ENCODE measurements at places on chromosomes 4 and X.

GRCh38 chr4:38948551-38948950 lies 80.9 kb downstream of the FAM114A1 start:
- no peak for DNase-seq

DNA sequence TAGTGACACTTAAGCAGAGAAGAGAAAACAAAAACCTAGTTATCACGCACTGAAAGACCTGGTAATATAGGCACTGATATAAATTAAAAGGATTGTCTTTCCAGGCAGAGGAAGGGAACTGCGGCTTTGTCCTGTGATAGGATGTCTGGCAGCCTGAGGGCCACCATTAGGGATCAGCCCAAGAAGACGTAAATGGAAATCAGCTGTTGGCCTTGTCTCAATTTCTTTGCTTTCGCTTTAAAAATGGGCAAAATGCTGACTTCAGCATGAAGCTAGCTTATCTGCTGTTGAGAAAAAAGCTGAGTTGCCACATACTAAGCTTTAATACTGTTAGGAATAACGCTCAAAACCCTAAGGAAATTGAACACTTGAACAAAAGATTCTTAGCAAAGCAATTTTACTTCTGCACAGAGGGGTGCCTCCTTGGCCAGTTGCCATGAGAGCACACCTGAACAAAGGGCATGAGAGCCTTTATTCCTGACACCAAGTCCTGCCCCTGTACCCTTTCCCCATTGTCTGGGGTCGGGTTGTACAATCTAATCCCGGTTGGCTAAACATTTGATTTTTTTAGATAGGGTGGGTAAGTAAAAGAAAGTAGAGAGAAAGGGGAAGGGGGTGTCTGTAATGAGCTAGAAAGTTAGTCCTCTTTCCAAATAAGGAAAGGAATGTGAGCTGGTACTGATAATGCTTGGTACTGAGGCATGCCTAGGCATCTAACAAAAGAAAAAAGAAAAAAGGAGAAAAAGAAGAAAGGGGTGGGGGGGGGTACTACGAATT lies 85.1 kb upstream of the UCP1 start:
- peak; percentile 42 for DNase-seq

- no peak for DNase-seq
Measured at GRCh38 chr4:33746979-33747378, 2497.3 kb downstream of the ARAP2 start.

GRCh38 chr4:15293711-15294110 lies 134.1 kb upstream of the C1QTNF7 start:
- DNase-seq = no peak

- DNase-seq = no peak
Measured at GRCh38 chr4:133596459-133596858, 447.4 kb downstream of the PCDH10 start.

DNA sequence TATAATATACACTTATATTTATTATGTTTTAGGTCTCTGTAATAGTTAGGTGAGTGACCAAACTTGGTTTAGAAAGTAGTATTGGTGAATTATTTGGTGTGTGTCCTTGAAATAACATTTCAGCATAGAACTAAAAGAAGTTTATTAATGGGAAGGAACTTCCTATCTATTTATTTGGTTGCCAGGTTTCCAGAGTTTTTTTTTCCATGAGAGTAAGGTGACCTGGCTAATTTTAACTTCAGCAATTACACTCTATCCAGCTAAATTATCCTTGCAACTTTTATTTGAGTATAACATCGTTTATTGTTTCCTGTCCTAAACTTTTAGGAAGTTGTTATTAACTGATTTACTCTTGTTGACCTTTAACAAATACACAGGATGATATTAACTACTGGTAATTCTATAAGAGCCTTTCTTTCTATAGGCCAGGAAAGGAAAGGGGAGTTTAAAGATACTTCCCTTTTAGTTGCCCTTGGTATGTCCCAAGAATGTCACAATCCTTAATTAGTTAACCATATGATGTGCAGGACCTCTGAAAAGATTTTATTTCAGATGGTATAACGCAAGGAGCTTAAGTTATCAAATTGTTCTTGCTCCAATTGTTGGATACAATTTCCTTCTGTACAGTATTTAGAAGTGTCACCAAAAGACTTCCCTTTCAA lies 18.9 kb downstream of the PRDM8 start:
- no peak for DNase-seq

- peak; percentile 90 for DNase-seq
Measured at GRCh38 chr4:161336016-161336530, 827.7 kb downstream of the FSTL5 start.

DNA sequence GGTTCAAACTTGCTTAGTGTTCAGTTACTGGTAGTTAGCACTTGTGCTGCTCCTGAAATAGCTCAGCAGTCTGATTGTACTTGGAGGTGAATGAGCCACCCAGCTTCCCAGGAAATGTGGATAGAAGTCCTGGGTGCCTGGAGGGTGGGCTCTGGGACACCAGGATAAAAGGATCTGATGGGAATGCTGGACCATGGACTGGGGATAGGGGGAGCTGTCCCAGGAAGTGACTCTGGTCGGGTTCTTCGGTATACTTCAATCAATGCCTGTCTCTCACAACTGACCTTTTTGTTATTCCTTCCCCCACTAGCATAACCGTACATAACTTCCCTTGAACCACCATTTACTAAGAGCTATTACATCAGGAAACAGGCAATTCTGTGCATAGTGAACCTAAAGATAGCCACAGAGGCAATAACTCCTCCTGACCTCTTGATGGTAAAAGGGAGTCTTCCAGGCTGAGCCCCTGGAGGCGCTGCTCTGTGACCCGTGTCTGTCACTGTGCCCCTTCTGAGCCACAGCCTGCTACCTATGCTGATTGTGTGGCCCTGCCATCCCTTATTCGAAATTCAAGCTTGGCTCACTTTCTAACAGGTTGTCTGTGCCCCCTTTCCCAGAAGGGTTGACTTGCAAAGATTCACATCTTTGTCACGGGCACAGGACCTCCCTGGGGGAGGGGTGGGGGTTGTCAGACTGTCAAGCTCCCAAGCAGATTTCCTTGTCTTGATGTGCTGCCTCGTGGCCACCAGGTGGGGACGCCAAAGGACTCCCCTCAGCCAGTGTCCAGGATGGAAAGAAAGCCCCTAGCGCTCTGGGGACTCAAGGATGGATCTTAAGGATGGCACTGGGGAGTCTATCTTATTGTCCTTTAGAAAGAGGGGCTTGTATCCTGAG lies 24.5 kb upstream of the WDR1 start:
- DNase-seq = no peak

DNA sequence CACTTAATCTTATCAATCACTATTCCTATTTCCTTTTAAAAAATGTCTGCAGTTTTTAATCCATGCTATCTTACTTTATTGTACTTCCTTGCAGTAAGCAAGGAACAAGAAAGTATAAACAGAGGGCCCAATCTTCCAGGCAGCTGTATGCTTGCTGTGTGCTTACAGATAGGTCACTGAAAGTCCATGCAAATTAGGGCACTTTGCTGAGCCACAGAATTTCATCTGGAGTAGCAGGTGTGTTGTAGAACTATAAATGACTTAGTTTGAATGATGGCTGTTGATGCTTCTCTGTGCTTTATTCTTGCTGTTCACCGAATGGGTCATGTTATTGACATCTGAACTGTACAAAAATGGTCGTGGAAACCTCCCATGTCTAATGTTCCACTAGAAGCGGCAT lies 154.6 kb downstream of the ATOH1 start:
- DNase-seq = no peak

GRCh38 chrX:18949944-18950301 lies 34.0 kb downstream of the PHKA2 start:
- DNase-seq = no peak

DNA sequence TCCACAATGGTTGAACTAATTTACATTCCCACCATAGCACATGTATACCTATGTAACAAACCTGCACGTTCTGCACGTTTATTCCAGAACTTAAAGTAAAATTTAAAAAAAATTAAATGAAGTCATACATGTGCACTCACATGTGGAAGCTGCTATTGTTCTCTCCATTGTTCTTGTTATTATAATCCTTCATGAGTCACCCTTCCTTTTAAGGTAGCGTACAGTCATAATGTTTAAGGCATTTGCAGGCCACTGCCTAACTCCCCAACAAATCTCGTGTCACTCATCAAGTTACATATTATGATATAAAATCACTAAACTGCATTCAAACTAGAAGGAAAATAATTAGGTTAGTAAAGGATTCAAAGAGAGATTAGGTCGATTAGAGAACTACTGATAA lies 63.6 kb downstream of the SLC7A11 start:
- no peak for DNase-seq

DNA sequence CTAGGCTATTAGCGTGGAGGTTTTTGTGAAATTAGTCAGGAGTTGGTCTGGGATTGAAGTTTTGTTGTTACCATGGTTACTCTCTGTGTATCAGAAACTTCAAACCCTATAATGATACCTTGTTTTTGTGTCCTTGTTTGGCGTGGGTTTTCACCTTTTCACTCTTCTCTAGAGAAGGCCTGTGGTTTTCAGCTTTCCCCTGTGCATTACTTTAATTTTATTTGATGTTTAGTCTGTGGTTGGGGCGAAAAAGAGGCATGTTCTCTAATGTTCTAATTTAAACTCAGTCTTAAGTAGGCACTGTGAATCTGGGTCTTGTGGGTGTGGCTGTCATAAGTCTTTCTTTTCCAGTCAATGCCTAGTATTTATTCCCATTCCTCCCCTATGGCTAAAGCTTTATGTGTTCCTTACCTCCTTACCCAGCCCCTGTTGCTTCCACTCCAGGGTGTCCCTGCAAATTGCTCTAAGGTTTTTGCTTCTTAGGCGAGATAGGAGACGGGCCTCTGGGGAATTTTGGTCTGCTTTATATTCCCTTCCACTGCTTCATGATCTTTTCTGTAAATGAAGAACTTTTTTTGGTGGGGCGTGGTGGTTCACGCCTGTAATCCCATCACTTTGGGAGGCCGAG lies 326.3 kb upstream of the ZCCHC13 start:
- DNase-seq = peak; percentile 32

- DNase-seq = peak; percentile 27
Measured at GRCh38 chrX:149527705-149528104, 13.1 kb upstream of the EOLA1 start.

GRCh38 chrX:136619899-136620505 lies 28.0 kb upstream of the CD40LG start:
- no peak for DNase-seq

DNA sequence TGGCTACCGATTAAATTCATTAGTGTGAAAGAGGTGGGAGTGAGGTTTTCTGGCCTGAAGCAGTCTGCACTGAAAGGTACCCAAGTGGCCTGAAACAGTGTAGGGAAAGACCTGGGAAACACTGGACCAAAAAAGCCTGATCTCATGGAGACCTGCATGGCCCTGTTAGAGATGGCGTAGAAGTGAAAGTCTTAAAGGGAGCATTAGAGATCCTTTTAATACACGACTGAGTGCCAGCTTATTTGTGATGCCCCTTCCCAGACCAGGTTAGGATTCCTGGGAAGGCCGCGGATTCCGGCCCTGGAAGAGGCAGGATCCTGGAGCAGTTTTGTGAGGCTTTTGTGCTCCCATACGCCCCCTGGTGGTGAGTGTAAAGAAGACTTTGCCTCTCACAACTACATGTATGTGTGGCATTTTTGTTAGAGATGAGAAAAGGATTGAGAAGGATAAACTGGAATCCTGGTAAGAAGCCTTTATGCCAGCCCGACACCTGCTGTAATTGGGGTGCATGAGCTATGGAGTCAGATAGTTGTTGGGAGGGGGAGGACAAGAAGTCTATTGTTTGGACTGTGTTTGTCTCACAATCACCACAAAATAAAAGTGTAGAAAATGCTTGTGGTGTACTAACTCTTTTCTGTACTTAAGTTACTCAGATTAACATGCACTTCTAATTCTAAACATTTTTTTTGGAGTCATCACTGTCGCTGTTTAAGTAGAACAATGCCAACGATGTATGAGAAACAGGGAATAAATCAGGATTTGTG lies 54.0 kb downstream of the JADE1 start:
- DNase-seq = peak; percentile 91

All from HAP-1 (cell line).